ENCODE measurements at places on chromosomes 16 and 17.

DNA sequence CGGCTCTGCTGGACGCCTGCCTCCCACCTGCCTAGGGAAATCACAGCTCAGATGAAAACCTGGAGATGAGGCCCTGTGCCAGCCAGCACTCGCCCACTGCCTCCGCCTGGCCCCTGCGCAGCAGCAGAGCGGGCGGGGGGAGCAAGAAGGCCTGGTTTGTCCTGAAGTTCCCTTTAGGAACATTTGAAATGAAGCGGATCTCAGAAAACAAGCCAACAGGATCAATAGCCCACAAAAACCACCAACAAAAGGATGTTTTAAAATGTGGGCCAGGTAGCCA, 48.0 kb downstream of the RBFOX3 start:
- DNase-seq, result no peak

- DNase-seq, result no peak
These were observed 6.4 kb downstream of the ZNF764 start for GRCh38 chr16:30551781-30552180.

DNA sequence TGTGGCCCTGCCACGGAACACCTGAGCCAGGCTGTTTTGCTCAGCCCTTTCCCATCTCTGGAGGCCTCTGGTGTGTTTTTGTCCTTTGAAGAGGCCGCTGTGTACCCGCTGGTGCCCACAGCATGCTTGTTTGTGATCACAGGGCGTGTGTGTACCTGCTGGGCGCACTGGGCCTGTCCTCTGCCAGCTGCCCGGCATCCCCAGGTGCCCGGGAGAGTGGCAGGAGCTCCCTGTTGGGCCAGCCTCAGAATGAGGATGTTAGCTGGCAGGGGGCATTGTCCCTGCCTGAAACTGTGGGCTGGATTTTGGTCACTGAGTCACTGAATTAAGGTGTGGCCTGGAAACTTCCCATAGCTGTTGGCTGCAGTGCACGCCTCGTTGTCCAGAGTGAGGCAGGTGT, 31.1 kb downstream of the BAIAP2 start:
- DNase-seq, result no peak

GRCh38 chr17:67044016-67044772, at the start of gene CACNG1:
TSS of gene CACNG1 (plus strand) at chr17:67044554. CDS start at chr17:67044661, 107 bp downstream.
- DNase-seq, result peak; percentile 11

GRCh38 chr16:24807301-24807700, 38.5 kb upstream of the SLC5A11 start:
- DNase-seq, result no peak

- no peak for DNase-seq
These were observed 5.2 kb downstream of the AHSP start for GRCh38 chr16:31532896-31533295.

DNA sequence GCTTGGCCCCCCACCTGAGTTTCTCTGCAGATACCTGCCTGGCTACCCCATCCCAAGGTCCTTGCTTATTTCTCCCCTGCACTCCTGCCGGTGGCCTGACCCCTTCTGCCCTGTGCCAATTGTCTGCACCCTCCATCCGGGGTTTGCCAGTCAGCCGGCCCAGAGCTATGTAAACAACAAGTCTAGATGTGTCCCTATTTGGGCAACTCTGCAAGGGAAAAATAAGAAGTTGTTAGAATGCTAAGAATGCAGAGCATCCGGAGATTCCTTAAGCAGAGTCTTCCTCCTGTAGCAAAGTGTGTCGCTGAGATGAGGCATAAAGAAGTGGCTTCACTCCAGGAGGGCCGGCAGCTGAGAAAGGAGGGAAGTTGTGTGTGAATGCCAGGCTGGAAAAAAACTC, 46.6 kb downstream of the RGS9 start:
- no peak for DNase-seq

DNA sequence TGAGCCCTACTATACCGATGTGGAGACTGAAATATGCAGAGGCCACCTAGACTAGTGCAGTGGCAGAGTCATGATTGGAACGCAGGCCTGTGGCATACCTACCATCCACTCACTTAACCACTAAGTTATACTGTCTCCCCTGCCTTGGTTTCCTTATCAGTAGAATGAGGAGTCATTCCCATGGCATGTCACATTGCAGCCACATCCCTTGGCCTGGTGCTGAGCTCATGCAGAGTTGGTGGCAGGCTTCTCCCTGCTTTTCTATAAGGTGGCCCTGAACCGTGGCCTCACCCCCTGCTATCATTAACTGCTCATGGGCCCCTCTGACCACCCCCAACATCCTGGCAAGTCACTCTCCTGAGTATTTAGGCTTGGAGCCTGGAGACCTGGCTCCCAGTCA, 212.5 kb downstream of the KATNIP start:
- no peak for DNase-seq

GRCh38 chr16:30377812-30378235, 3.2 kb downstream of the MYL11 start:
- DNase-seq, result peak; percentile 91

DNA sequence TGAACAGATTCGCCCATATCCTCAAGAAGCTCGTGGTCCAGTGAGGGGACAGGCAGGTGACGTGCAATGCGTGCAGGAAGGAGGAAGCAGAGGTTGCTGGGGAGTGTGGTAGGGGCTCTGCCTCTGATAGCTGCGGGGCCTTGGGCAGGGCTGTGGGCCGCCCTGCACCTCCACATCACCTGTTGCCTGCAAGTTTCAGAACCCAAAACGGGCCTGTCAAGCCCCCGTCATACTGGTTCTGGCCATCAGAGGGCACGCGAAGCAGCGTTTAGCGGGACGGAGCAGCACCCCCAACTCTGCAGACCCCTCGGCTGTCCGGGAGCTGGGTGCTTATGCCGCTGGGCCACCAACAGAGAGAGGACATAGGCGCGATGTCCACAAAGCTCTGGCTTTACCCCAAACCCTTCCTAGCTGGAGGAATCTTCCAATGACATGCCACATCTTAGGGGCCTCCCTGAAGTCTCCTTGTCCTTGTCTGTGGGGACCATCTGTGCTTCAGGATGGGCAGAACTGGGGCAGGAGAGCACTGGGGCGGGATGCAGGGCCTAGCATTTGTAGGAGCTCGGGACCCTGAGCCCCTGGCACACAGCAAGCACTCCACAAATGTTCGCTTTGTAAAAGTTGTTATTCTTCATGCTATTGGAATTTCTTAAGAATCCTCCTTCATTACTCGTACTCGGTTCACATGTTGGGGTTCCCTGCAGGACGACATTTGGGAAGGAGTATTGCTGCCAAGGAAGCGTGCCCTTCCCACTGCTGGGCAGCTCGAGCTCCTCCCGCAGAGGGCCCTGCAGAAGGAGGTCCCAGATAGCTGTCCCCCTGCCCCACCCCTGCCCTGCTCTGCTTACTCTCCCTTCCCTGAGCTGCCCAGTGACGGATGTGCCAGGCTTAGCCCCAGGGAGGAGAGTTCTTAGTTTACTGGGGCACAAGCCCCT, 64.3 kb downstream of the CNGB1 start:
- no peak for DNase-seq
